Brain (organoid and tissue), 16 donors: ENCODE measurements at places on chromosomes 7 and 10.

DNA sequence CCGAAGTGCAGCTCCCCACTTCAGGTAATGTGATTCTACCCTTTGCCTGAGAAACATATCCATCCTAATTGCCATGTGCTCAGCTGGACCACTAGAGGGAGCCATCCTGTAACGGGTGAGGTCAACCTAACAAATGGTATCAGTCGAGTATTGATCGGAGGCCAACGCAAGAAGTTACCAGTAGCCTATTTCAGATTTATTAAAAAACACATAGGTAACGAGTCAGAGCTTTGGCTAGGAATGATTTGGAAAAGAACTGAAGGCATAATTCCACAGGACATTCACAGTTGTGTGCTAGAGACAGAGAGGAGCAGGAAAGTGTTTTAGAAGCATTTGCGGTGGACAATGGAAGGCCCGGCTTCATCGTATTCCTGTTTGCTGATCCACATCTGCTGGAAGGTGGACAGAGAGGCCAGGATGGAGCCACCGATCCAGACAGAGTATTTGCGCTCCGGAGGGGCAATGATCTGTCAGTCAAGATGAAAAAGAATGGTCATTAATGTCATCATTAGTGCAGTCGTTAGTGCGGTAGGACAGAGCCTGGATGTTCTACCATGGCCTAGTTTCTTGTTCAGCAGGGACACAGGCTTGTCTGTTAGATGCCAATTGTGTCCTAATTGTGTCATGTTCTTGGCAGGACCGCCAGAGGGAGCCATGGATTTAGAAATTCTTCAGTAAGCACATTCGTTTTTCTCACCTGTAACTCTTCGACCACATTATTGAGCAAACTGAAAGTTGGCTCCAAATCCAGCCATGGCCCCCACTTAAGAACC lies 17.5 kb downstream of the ACTA2 start:
- peak; percentile 88 for DNase-seq

- no peak for DNase-seq
Observed at GRCh38 chr10:30719832-30720231, 90.3 kb upstream of the LYZL2 start.

DNA sequence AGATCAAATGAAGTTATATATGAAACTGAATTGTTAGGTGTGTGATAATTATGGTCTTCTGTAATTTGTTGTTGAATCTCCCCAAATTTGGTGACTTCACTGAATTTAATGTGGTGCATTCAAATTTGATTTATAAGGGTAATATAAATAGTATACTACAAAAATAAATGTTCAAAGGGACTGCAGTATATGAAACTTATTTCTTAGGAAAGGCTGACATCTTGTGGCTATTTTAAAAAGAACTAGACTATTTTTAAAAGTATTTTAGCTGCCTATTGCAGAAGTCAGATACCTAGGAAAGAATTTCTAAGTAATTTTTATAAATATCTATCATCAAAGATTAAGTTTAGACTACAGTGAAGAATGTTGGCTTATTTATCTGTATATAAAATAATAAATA lies 36.6 kb downstream of the ATRNL1 start:
- DNase-seq = peak; percentile 54

DNA sequence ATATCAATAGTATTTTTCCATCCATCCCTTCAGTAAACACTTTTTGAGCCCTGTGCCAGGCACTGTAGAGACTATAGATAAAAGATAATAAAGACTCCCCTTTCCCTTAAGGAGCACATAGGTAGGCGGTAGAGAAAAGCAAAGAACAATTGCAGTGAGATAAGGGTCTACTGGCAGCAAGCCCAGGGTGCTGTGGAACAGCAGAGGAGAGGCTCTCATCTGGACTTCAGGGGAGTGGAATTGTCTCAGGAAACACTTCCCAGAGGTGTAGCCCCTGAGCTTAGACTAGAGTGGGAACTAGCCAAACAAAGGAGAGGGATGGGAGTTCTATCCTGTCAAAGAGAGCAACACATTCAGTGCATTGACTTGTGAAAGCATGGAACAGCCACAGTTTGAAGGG lies 102.0 kb downstream of the NRF1 start:
- no peak for DNase-seq
